ENCODE measurements at places on chromosomes 12 and 14.
A peak's percentile ranks its signal among the peaks of the same experiment; 100 is the strongest.

- DNase-seq: no peak
These were observed 116.7 kb downstream of the TMTC1 start for GRCh38 chr12:29667011-29667410.

- no peak for DNase-seq
These were observed 383.4 kb downstream of the KCNH5 start for GRCh38 chr14:62661818-62662217.

DNA sequence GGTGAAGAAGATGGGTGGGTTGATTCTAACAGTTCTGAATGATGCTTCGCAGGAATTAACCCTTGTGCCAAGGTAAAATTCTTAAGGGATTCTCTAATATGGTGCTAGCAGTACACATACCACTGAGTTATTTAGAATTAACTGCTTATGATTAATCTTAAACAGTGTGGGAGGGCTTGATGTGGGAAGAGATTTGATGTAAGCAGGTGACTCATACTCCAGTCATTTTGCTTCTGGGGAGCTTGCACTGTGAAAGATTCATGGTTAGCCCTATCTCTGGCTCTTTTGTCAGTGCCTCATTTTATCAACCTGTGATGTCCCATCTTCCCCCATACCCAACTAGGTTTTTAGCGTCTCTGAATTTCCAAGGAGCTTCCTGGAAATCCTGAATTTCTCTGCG is 83.8 kb downstream of the NRXN3 start:
- no peak for DNase-seq

DNA sequence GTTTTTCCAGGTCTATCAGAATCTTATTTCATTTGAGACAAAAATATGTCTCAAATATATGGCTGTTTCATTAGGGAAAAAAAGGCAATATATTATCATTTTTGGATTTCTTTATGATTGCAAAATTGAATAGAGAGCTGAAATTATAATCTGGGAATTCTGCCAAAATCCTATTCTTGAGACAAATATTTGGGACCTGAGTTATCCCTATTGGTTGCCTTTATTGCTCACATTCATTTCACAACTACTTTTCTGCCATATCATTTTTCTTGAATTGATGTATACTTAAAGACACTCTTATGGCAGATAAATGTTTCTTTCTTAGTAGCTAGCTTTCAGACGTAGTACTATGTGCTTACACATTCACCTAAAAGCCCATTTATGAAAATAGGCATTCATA is 241.6 kb upstream of the NOVA1 start:
- no peak for DNase-seq

- no peak for DNase-seq
These were observed 81.3 kb upstream of the NRXN3 start for GRCh38 chr14:78088916-78089315.

- DNase-seq: no peak
These were observed 337.2 kb downstream of the NPAS3 start for GRCh38 chr14:33275879-33276278.

GRCh38 chr14:93332397-93332852 is 411 bp downstream of the BTBD7 start:
- DNase-seq: peak; percentile 1

DNA sequence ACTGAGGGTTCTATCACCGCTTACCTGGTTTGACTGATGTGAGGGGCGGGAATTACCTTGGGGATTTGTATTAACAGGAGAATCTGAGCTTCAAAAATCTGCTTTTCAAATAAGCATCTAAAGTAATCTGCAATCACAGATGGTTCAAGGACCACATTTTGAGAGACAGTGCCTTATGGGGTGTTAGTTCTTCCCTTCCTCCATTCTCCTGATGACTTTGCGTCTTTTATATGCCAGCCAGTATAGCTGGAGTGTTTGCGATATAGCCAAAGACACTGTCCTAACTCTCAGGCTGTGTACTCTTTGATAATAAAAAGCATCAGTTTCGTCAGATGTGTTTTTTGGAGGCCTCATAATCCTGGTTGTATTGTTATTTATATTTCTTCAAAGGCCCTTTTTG is 39.5 kb downstream of the PPHLN1 start:
- no peak for DNase-seq

GRCh38 chr12:39502726-39503125 is 59.8 kb upstream of the KIF21A start:
- DNase-seq: no peak

DNA sequence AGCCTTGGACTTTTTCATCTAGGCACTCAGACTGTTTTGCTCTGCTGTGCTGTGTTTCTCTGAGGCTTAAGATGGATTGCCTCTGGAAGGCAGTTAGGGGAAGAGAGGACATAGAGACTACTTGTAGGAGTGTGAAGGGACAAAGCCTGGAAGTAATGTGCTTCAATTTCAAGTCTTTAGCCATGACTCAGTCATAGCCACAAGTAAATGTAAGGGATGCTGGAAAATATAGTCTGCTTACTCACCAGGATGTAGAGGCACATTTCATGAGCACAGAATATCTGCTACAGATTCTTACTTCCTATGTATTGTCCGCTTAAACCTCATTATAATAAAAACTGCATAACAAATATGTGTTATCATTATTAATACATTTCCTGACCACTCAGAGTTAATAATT is 794.3 kb upstream of the NOVA1 start:
- DNase-seq: no peak

DNA sequence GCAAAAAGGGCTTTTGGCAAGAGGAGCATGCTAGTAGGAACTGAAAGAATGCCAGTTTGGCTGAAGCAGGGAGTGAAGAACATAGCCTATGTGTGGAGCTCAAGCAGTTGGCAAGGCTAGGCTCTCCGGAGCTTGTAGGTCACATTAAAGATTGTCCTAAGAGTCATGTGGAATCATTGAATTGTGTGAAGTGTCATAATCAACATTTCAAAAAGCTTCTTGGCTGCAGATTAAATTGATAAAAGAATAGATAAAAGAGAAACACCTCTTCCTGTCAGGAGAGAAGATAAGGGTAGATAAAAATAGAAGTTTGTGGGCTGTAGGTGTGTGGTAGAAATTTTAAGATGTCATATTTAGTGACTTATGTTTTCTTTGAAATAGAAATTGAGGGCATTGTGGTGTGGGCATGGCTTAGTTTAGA is 36.1 kb downstream of the CPSF6 start:
- no peak for DNase-seq

DNA sequence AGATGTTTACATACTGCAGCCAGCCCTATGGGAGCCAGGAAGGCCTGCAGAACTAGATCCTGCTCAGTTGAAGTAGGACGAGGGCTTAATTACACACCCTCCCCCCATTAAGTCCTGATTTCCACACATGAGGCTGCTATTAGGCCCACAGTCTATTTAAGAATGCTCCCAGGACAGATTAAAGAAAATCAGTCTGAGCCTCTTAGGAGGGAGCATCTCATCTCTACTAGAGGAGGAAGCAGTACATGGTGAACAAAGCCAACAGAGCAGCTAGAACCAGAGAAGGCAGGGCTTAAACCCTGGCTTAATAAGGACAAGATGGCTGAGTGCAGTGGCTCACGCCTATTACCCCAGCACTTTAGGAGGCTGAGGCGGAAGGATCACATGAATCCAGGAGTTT is 55.8 kb upstream of the ARHGAP5 start:
- no peak for DNase-seq

DNA sequence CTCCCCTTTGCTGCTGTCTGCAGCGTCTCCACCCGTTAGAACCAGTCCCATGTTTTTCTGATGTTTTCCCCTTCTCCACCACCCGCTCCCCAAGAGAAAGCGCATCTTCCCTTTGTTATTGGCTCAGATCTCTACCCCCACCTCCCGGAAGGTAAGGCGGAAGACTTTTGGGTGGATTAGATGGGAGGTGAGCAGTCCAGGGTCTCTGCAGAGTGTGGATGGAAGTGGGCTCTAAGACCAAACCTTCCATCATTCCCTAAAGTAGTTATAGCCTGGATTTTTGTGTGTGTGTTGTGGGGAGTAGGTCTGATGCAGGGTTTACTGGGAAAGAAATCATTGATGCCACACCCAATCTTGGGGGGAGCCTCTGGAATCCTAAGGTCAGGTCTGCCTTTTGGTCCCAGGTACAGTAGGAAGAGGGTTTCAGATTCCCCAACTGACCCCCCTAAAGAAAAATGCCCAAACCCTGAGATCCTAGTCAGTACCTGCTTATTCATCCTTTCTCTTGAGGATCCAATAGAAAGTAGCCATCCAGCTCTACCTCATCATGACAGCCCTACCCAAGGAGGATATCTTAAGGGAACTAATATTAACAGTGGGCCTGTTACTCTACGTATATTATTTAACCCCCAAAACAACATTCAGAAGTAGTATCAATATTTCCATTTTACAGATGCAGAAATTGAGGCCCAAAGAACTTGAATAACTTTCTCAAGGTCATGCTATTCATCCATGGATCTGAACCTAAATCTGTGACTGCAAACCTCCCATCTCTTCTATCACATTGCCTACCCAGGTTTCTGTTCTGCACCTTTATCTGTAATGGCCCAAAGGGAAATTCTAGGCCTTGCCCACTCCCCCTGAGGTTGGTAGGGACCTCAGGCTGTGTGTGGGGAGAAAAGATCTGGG is 1.1 kb downstream of the KIF5A start:
- DNase-seq: no peak

GRCh38 chr14:31442284-31442683 is 15.0 kb downstream of the DTD2 start:
- no peak for DNase-seq

- DNase-seq: no peak
These were observed 88.1 kb downstream of the PAPOLA start for GRCh38 chr14:96590190-96590864.

- no peak for DNase-seq
These were observed 450.3 kb downstream of the RMST start for GRCh38 chr12:97912943-97913342.

DNA sequence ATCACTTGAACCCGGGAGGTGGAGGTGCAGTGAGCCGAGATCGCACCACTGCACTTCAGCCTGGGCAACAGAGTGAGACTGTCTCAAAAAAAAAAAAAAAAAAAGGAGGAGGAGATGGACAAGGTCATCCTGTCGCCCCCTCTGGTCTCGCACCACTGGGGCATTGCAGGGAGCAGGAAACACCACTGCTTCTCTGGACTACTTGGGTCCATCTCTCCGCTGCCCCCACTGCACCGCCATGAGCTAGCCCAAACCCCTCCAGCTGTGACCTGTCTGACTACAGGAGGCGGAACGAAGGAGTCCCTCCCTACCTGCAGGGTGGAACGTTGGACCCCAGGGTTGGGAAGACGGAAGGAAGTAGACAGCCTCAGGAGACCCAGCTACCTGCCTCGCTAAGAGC is 18.2 kb upstream of the FAM222A start:
- DNase-seq: no peak

DNA sequence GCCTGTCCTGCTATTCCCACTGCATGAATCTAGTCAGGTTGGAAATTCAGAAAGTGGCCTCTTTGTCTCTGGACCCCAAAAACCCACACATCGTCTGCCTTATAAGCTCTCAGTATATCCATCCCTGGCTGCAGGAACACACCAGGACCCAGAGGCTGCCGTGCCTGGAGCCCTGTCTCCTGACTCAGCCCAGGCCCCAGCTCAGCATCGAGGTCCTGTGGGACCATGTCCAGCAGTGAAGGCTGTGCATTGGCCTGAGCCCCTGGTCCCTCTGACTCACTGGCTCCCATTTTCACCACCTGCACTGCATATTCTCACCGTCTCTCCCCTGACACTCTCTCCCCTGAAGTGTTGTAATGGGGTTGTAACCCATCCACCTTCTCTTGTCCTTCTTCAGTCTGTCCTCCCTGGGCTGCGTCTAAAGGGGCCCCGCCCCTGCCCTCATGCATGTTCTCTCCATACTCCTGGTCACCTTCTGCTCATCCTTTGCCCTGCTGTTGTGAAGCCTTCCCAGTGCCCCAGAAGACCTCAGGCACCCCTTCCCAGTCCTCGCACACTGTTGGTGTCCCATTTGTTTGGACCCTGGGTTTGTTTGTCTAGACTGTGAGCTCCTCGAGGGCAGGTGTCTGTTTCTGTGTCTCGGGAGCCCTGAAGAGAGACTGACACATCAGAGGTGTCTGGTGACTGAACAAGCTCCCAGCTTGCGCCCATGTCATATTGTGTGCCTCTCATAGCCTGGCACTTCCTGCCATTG is 43.8 kb downstream of the EVL start:
- no peak for DNase-seq

DNA sequence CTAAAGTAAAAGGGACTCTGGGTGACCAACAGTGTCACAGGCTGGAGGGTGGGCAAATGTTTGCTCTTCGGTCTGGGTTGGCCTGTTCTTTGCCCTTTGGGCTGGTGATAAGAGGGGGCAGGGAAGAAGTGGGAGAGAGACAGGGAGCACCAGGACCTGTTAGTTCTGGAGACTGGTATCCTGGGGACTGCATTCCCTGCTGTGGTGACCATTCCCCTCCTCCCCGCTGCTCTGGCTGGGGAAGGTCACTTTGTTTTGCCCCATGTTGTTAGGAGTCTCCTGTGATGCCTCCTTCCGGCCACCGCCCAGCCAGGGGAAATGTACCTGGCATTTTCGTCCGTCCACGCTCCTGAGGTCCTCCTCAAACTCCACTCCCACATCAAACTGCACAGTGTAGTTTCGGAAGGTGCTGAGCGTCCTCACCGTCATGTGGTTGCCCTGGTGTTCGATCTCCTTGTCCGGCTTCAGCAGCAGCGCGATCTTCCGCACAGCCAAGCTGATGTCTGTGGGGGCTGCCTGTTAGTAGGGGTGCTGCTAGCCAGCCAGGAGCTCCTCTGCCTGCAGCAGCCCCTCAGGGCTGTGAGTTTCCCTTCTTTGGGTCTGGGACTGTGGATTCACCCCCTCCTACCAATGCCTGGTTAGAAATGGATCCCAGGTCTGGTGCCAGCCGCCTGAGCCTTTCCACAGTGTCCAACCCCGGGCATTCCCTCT is 618 bp downstream of the RBP5 start:
- no peak for DNase-seq

GRCh38 chr12:92551210-92551609 is 151.6 kb upstream of the PLEKHG7 start:
- DNase-seq: no peak

- DNase-seq: no peak
These were observed 13.9 kb upstream of the PUS1 start for GRCh38 chr12:131915000-131915689.

GRCh38 chr14:33958605-33959226 is 7.8 kb upstream of the EGLN3 start:
- no peak for DNase-seq

- DNase-seq: no peak
These were observed 137.4 kb downstream of the AEBP2 start for GRCh38 chr12:19576506-19577280.

DNA sequence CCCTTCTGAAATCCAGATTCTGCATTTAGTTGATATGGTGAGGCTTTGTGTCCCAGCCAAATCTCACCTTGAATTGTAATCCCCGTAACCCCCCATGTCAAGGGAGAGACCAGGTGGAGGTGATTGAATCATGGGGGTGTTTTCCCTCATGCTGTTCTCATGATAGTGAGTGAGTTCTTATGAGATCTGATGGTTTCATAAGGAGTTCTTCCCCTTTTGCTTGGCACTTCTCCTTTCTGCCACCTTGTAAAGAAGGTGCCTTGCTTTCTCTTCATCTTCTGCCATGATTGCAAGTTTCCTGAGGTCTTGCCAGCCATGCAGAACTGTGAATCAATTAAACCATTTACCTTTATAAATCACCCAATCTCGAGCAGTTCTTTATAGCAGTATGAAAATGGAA is 23.1 kb upstream of the C12orf42 start:
- no peak for DNase-seq

GRCh38 chr12:69470189-69471075 is at the start of gene FRS2:
FRS2 (plus strand) TSS chr12:69470388; CDS start chr12:69569031, 98,643 bp downstream.
- peak; percentile 52 for DNase-seq

- no peak for DNase-seq
These were observed 117.0 kb upstream of the GSC start for GRCh38 chr14:94886931-94887330.

- no peak for DNase-seq
These were observed 36.1 kb downstream of the PELI2 start for GRCh38 chr14:56154321-56154720.

GRCh38 chr14:32417956-32418552 is 89.0 kb downstream of the AKAP6 start:
- DNase-seq: no peak

Measured in stimulated activated CD4-positive, alpha-beta T cell treated with anti-CD3 and anti-CD28 coated beads, Interleukin-1b, Interleukin-23, amount 100 ng/mL, for 1 hour (primary cell).